ENCODE measurements at places on chromosomes 7 and 10.

- DNase-seq = no peak
Measured at GRCh38 chr10:91603931-91604331, 28.9 kb downstream of the PPP1R3C start.

DNA sequence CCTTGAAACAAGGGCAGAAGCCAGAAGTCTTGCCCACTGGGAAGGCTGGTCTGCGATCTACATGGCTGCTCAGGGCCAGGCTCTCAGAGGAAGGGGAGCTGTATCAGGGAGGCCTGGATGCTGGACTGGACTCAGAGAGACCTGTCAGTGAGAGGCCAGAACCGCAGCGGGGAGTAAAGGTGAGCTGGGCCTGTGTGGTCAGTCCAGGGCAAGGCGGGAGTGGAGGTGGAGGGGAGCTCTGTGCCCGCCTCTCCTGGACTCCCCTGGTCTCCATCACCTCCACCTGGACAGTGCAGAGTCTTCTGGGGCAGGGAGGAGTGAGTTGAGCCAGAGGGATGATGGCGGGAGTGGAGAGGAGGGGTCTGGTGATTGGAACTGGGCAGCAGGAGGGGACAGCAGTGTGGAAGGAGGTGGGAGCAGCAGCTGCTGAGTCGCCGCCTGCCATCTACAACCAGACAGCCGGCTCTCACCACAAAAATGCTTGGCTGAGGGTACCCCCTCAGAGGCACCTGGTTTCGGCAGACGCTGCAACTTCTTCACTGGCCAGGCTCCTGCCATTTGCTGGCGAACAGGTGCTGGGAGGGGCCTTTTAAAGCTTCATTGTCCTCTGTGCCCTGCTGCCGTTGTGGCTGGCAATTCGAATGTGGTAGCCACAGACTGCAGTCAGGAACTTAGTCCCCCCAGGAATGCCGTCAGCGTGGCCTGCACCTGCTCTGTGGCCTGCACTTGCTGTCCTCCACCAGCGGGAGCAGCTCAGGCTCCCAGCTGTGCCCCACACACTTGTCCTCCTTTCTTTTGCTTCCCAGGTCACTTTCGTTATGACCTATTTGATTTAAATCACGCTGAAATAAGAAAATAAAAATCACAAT, 3.5 kb downstream of the RASSF4 start:
- DNase-seq = no peak

GRCh38 chr7:79211724-79212123, 241.7 kb downstream of the MAGI2 start:
- no peak for DNase-seq

DNA sequence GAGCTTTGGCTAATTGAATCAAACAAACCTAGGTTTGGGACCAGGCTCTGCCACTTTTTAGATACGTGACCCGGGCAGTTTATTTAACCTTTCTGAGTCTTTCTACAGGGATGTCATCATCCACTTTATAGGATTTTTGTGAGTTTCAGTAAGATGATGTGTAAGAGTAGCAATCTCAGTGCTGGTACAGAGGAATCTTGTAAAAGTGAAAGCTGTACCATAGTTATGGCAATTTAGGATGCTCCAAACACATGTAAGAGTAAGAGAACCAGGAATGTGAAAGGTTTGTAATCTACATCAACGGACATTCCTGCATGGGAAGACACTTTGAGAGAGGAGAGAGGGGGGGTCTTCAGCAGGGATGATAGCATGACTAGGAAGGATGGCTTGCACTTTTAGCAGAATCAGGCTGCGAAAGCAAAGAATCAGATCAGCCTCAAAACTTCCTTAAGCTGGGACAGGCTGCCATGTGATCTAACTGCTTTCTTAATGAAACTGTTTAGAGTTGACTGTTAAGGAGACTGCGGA, 968 bp downstream of the NOLC1 start:
- DNase-seq = no peak

DNA sequence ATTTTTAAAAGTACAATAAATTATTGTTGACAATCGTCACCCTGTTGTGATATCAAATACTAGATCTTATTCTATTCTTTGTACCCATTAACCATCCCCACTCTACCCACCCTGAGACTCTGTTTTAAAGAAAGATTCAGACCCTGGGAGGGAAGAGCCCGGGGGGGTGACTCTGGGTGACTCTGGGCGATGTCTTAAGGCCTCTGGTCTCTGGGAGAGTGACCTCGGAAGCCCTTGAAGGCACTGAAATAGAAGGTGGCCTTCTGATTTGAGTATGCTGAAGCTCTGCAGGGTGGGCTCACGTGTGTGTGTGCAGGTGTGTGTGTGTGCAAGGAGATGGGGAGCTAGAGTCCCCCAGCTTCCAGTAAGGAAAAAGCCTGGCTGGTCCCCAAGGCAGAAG, 9.7 kb downstream of the ADAP1 start:
- no peak for DNase-seq

DNA sequence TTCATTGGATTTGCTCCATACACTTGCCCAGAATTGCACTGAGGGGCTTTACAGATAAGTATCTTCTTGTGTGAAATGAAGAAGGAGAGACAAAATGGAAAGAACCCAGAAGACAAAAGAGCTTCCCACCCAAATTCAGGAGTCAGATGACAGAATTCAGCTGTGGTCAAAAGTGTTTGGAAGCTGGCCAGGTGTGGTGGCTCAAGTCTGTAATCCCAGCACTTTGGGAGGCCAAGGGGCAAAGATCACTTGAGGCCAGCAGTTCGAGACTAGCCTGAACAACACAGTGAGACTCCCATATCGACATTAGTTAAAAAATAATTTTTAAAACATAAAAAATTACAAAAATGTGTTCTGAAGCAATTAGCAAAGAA, 27.1 kb downstream of the DUSP5 start:
- no peak for DNase-seq

DNA sequence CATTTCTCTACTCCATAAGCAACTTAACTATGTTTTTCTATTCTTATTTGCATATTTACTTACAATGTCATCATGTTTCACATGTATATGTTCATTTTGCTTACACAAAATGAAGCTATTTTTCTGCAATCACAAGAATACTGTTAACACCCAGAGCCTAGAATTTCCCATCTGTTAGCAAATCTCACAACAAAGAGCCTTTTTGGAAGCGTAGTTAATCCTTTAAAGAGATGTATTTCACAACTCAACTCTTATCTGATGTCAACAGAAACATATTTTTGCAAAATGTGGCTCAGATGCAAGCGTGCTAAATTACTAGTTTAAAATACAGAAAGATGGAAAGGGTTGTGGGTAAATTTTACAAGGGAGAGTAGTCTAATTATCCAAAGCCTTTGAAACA, 110.6 kb upstream of the COL1A2 start:
- DNase-seq = no peak

All from HS-27A (cell line).